ENCODE measurements at places on chromosomes 11 and 22. TPM values are rescaled to one million over a fixed set of nuclear protein-coding genes. Genes with fewer than 3 reads are reported as not detected.

GRCh38 chr11:43053638-43054412 is 258.0 kb upstream of the API5 start:
- DNase-seq: no peak

The CDON gene
- polyA plus RNA-seq: 8.2 TPM

The KCNC1 gene
- 0.78 TPM for polyA plus RNA-seq

The MS4A8 gene
- 12.0 TPM for polyA plus RNA-seq

DNA sequence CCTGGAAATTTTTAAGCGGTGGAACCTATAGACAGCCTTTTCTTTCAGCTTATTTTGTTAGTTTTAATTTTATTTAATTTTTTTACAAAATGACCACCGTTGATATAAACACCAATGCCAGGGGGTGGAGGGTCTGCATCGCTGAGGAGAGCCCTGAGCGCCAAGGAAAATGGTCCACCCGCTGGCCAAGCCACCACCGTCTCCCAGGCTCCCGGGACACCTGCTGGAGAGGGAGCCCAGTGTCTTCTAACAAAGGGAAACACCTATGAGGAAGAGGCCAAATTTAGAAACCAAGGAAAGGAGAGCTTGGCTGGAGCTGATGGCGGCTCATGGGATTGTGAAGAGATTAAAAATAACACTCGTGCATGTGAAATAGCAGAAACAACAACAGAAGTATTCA is 288 bp upstream of the KRTAP5-8 start:
- no peak for DNase-seq

GRCh38 chr11:6778518-6778917 is 4.3 kb upstream of the OR2AG1 start:
- DNase-seq: no peak

DNA sequence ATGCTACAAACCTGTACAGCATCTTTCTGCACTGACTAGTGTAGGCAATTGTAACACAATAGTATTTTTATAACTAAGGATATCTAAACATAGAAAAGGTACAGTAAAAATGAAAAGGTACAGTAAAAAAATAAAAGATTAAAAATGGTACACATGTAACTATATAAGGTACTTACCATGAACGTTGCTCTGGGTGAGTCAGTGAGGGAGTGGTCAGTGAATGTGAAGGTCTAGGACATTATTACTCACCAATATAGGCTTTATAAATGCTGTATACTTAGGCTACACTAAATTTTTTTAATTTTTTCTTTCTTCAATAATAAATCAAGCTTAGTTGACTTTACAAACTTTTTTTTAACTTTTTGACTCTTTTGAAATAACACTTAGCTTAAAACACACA is 59.9 kb downstream of the EIF3M start:
- no peak for DNase-seq

DNA sequence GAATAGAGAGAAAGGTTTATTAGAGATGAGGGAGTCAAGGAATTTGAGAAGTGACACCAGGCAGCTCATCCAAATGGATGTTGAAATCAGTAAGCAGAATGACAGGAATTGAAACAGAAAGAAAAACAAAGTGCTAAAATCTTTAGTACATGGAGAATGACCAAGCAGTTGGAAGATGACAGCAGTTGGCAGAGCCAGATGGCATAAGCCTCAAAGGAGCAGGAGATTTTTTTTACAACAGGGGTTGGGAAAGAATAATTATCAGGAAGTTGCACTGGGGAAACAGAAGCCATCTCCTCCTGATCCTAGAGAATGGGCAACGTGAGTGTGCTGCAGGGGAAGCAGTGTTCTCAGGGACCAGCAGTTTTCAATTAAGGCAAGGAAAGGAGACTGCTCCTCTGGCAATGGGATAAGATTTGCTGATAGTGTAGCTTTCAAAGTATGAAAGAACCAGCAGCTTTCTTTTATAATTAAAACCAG is 28.9 kb downstream of the RAB39A start:
- no peak for DNase-seq

The OR8G1 gene
- polyA plus RNA-seq: not detected

The SLC5A4 gene
- polyA plus RNA-seq: 0.53 TPM

DNA sequence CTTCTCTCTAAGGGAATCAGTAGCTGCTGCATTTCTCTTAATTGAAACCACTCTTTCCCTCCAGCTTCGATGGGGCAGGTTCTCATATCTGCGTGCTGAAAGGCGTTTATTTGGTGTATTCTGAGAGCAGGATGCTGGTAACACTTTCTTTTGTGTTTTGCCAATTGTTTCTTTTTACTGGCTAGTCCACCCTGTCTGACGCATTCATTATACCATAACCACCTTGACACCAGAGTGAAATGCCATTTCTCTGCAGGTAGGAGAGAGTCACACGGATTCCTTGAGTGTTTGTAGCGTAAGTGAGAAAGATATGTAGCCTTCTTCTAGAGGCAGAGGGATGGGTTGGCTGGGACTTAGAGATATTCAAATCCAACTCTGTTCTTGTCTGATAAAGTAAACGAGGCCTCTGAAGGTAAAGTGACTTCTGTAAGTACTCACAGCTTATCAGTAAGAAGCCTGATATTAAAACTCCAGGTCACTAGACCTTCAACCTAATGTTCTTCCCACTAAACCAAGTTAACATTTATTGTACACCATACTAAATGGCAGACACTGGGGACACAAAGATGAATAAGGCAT is 21.4 kb downstream of the CD44 start:
- DNase-seq: no peak

The C11orf21 gene
- 1.7 TPM for polyA plus RNA-seq

DNA sequence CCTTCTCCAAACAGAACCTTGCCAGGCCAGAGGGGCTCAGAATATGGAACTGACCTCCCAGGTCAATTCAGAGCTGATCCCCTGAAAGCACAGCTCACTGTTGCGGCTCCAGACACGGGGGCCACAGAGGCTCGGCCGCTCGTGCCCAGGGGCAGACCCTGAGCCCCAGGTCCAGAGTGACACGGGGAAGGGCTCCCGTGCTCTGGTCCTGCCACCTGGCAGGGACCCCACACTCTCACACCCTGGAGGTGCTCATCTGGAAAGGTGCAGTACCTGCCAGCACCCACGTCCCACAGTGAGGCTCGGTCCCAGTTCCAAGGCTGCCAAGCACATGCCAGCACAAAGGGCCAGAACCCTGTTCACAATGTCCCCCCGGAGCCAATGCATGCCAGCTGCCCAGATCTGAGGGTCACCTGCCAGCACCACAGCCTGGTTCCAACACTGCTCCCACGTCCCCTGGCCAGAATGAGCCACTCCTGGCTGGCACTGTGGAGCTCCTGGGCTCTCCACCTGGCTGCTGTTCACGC is 170.6 kb downstream of the SHANK2 start:
- no peak for DNase-seq

The CEND1 gene
- not detected for polyA plus RNA-seq

The PATE2 gene
- polyA plus RNA-seq: 0.16 TPM

GRCh38 chr11:103378931-103379330 is 269.7 kb downstream of the DYNC2H1 start:
- DNase-seq: no peak

GRCh38 chr22:17097701-17098100 is 12.9 kb downstream of the IL17RA start:
- DNase-seq: no peak

The SAA2 gene
- 0.24 TPM for polyA plus RNA-seq

- DNase-seq: no peak
Measured at GRCh38 chr11:58641803-58642581, 19.5 kb downstream of the CNTF start.

DNA sequence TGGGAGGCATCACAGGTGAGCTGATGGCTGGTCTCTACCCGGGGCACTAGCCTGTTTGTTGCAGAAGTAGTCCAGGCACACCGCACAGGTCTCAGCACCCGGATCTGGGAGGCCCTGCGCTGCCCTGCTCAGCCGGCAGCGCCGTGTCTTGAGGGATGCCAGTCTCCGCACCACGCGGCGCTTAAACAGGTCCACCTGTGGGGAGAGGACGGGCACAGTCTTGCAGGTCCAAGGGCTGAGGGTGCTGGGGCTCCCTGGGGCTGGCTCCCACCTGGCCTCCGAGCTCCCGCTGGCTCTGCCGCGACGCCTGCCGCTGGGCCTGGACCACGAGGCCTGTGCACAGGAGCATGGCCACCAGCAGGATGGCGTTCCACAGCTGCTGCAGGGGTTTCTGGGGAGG is 7.2 kb downstream of the RNF215 start:
- no peak for DNase-seq

DNA sequence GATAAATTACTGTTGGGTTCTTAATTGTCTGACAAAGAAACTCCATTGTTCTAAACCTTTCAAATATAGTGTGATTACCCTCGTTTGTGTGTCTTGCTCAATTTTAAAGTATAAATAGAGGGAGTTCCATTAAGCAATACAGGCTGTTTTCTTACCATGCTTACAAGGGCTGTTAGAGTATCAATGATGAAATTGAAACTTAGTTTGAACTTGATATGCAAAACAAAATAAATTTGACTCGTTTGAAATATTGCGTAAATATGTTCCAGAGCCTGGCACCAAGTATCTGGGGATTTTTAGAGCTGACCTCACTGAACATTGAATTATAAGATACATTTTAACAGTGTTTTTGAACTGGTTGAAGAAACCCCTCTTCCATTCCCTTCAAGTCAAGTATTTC is 31.7 kb downstream of the TEAD1 start:
- DNase-seq: no peak

The KRTAP5-9 gene
- 0.57 TPM for polyA plus RNA-seq

The AP1B1 gene
- polyA plus RNA-seq: 33.7 TPM

GRCh38 chr11:118618991-118619375 is 11.6 kb downstream of the PHLDB1 start:
- no peak for DNase-seq

GRCh38 chr11:2459016-2459725 is 14.4 kb downstream of the KCNQ1 start:
- no peak for DNase-seq

The GGT5 gene
- 15.0 TPM for polyA plus RNA-seq

GRCh38 chr11:64848214-64848825 is 3.9 kb upstream of the CDC42BPG start:
- no peak for DNase-seq

The LGR4 gene
- polyA plus RNA-seq: 12.3 TPM

The OR10A2 gene
- not detected for polyA plus RNA-seq

- no peak for DNase-seq
Measured at GRCh38 chr11:45355706-45356041, 69.5 kb upstream of the SYT13 start.

DNA sequence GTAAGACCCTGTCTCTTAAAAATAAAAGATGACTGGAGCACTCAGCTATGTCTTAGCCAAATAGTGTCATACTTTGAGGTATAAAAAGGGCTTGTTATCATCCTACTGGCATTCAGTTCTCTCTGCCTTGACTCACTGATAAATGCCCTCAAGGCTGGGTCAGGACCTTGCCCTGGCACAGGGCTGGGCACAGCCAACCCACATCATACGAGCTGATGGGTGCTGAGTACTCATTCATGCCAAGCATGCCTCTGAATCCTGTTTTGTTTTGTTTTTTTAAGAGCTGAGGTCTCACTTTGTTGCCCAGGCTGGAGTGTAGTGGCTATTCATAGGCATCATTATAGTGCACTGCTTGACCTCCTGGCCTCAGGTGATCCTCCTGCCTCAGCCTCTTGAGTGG is 1.9 kb downstream of the SMTNL1 start:
- no peak for DNase-seq

- no peak for DNase-seq
Measured at GRCh38 chr11:123718469-123718868, 23.0 kb downstream of the ZNF202 start.

GRCh38 chr11:65468874-65469333 is 29.9 kb upstream of the MALAT1 start:
- DNase-seq: no peak

The MRGPRE gene
- polyA plus RNA-seq: not detected

The GRIA4 gene
- 0.43 TPM for polyA plus RNA-seq

DNA sequence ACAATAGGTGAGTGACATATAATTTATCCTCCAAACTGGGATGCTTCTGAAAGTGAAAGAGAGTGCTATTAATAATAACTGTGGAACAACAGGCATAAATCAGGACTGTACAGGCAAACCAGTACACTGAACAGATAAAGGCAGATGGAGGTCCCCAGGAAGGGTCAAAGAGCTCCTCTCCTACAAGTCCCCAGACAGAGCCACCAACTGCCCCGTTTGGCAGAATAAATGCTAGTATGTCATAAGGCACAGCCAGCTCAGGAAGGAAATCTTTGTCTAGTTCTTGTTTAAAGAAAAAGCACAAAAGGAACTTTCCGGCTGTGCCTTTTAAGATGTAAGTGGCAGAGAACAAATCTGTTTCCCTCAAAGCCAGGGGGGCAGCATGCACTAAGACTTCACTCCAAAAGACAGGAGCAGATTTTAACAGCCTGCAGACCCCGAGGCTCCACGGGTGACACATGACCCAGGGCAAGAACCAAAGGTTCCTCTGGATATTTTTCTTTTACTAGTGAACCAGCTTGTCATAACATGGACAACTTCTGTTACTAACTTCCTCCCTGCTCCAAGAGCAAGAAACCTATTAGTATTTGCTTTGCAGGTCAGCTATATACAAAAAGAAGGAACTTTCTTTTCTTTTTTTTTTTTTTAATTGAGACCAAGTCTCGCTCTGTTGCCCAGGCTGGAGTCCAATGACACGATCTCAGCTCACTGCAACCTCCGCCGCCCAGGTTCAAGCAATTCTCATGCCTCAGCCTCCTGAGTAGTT is 50.2 kb downstream of the MYH9 start:
- DNase-seq: no peak

- no peak for DNase-seq
Measured at GRCh38 chr11:108624196-108624925, 30.8 kb upstream of the EXPH5 start.

GRCh38 chr11:35579557-35580396 is 38.5 kb upstream of the FJX1 start:
- DNase-seq: no peak

DNA sequence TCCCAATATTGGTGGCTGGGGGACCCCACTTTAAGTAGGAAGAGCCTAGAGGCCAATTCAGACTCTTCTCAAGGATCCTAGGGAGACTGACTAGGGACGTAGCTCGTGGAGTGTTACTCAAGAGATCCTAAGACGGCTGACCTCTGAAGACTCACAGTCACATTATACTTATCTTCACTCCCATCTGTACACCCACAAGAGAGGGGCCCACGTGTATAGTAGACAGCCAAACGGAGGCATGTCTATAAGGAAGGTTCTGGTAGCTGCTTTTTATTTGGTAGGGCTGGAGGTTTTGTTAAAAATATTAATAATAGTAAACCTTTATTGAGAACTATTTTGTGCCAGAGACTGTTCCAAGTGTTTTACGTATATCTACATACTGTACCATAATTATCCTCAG is 22.9 kb upstream of the APOA1 start:
- DNase-seq: no peak

The TSPAN32 gene
- polyA plus RNA-seq: 6.0 TPM

DNA sequence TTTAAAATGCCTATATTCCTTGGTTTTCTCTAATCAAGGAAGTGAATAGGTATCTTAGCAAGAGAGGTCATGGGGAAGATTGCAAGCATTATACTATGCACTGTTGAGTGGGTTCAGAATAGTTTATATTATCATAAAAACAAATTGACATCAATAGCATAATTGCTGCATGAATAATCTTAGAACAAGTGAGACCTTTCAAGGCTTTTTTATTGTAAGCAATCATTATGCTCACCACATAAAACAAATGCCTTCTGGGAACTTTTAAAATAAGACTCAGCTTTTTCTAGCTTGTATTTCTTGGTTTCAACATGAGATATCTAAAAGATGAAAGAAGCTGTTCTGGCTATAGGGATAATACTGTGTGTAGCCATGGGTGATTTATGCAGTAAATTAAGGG is 135.6 kb upstream of the ZC3H12C start:
- DNase-seq: no peak

All from right lung (tissue), 10 donors.